ENCODE measurements at places on chromosomes 11 and 22.

DNA sequence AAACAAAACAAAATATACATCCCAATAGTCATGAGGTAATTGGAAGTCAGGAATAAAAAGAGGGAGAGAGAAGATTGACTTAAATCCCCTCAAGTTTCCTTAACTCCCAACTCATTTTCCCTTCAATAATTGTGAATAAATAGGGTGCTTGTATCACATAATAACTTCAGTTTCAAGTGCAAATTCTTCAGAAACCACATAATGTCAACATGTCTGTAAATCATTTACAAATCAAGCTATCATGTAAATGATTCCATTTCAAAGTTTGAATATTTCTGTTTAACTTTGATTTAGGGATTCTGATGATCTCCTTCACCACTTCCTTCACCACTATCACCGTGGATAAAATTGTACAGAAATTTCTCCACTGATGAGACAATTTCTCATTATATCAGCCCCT lies 23.2 kb downstream of the CASP5 start:
- no peak for DNase-seq

DNA sequence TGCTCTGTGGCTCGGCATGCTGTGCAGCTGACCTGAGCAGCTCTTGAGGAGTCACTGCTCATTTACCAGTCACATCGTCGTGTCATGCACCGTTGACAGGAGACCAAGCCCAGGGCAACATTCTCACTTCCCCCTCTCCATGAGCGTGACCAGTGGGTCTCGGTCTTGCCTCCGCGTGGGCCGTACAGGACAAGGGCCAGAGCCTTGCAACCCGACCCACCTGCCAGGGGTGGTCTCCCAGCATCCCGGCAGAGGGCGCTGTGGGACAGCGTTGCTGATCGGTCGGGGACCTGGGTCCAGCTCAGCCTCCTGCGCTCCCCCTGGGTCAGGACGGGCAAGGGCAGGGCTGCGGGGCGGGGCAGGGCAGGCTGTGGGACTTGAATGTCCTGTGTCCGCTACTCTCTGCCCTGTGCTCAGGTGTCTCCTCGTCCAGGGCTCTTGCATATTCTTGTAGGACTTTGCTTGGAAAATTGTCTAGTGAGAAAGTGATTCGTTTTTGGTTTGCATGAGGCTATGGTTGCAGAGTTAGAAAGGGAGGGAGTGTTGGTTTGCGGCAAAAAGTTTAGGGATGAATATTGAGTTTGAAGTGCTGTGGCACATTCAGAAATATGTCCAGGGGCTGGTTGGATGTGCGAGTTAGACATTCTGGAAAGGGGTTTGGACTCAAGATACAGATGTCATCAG lies 16.2 kb downstream of the EIF4G2 start:
- peak; percentile 37 for DNase-seq

- DNase-seq = no peak
These were observed 20.5 kb upstream of the TTLL12 start for GRCh38 chr22:43207386-43207785.

DNA sequence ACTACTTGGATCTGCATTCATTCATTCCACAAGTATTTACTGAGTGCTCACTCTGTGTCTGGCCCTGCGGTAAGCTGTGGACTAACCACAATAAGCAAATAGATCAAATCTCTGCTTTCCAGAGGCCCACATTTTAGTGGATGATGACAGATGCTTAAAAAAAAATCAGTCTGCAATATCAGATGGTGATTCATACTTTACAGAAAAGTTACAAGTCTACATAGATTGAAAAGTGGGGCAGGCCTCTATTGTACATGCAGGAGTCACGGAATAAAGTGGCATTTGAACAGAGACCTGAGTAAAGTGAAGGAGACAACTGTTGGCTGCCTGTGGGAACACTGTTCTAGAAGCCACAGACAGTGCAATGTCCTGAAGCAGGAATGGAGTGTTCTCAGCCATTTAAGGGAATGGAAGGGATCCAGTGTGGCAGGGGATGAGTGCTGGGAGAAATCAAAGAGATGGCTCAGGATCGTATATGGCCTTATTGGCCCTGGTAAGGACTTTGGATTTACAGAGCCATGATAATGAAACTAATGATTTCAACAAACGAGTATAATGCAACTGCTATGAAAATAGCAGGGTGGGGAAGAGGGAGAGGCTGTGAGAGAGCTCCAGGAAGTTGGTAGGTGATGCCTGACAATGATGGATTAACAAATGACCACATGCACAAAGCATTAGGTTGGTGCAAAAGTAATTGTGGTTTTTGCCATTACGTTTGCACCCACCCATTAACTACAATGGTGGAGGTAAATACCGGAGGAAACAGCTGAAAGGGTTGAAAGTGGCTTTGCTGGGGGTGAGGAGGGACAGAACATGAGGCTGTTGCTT lies 31.1 kb downstream of the TMEM45B start:
- peak; percentile 79 for DNase-seq

GRCh38 chr22:45310977-45311531 lies 1.3 kb downstream of the FAM118A start:
- DNase-seq = no peak

DNA sequence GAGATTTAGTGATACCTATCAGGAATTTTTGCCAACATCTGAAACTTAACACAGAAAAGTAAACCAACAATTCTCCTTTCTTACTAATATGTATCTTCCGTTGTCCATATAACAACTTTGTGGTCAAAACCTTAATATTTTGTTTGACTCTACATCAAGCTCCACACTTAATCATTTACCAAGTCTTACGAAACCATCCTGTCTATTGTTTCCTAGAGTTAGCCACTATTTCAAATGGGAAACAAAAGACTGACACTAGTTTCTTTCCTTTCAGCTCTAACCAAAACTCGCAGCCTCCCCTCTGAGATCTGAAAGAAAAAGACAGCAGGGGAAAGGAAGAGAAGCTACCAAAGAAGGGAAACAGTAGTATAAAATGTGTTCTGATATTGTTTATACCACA lies 26.5 kb upstream of the PRDM10 start:
- no peak for DNase-seq

- no peak for DNase-seq
These were observed 1.7 kb upstream of the OR52E5 start for GRCh38 chr11:5891216-5891800.

DNA sequence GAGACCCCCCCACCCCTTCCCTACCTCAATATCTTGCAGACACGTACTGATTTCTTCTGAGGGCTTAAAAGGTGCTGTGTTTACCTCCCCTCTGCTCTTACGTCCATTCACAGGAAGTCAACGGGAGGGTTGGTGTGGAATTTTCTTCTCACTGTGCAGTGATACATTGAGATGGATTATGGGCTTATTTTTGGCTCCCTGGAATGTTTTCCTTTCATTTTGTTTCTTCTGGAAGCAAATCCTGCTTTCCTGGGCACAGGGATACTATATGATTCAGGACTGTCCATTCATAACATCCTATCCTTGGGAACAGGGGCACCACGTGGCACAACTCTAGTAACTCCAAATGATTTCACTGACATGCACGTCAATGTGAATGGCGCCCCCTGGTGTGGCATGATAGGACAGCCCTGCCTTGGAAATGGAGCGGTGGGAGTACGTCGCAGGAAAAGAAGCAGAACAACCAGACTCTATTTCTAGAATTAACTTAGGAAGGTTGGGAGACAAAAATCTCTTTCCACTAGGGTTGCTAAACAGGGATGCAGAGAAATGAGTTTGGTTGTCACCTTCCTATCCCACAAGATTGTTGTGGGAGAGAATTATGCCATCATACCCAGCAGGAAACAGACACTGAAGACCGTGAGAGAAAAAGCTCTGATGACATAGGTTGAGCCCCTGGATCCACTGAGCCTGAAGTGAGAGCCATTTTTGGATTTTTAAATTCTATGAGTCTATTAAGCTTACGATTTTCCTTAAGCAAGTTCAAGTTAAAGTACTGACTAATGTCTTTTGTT lies 146.5 kb upstream of the RAG2 start:
- DNase-seq = peak; percentile 39

DNA sequence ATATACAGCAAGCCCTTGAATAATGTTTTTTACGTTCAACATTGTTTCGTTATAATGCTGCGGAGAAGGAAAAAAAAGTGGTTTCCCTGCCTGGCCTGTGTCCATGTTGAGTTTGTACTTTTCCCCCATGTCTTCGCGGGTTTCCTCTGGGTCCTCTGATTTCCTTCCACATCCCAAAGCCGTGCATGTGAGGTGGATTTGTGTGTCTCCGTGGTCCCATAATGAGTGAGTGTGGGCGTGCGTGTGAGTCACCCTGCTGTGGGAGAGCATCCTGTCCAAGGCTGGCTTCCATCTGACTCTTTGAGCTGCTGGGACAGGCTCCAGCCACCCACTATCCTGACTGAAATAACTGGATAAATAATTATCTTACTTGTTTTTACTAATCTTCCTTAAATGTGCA lies 29.6 kb upstream of the SNX19 start:
- DNase-seq = peak; percentile 74

- no peak for DNase-seq
These were observed 89.4 kb upstream of the DRD2 start for GRCh38 chr11:113564527-113565130.

DNA sequence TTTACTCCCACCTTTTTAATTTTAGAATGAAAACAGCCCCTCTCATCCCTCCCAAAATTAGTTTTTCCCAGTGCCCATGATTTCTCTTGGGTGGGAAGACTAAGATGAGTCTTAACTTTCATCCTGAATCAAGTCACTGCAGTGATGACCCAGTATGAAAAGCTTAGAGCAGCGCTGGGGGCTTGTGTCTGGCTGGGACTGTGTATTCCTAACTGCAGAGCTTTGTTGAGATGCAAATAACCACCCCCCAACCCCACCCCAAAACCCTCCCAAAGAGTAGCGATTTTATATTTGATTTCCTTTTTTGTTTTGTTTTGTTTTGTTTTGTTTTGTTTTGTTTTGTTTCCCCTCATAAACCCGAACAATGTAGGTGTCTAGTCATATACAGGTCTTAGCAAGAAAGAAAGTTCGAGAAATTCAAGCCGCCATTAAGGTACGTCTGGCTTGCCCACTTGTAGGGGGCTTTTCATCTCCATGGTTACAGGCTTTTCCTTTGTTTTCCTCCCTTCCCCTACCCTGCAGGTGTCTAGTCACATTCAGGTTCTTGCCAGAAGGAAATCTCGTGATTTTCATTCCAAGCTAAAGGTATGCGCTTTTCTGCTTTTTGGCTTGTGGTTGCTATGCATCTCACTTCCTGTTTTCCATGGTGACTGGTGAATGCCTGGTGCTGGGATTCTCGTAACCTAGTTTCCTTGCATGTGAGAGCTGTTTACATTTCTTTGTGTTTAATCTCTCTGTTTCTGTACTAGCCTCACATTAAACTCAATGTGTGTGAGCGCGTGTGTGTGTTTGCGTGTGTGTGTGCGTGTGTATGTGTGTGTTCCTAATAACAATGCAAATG lies 144.6 kb upstream of the RASSF10 start:
- DNase-seq = peak; percentile 61

- DNase-seq = no peak
These were observed 37.3 kb downstream of the OR10A6 start for GRCh38 chr11:7893796-7894195.

- DNase-seq = no peak
These were observed 222.0 kb downstream of the DBX1 start for GRCh38 chr11:19938169-19938856.

DNA sequence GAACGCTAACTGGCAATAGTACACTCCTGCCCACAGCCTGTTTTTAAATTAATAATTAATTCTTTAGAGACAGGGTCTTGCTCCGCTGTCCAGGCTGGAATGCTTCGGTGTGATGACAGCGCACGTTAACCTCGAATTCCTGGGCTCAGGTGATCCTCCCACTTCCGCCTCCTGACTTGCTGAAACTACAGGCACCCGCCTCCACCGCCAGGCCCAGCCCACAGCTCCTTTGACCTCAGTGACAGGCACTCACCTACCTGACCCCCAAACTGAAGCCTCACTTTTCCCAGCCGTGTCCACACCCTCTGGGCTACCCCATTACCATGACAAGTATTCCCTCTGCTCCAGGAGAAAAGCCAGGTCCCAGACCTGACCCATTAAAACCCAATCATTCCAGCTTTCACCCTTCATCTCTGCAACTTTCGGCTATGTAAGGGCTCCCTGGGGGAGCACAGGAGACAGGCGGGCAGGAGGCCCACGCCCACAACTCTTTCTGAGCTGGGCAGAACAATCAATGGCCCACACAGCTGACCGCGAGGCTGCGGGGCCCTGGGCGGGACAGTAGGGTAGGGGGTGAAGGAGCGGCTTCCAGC lies 730 bp downstream of the LMNTD2 start:
- DNase-seq = no peak

GRCh38 chr22:35103761-35104160 lies 37.8 kb downstream of the ISX start:
- DNase-seq = no peak

GRCh38 chr22:27460591-27461347 lies 340.8 kb downstream of the MN1 start:
- no peak for DNase-seq

DNA sequence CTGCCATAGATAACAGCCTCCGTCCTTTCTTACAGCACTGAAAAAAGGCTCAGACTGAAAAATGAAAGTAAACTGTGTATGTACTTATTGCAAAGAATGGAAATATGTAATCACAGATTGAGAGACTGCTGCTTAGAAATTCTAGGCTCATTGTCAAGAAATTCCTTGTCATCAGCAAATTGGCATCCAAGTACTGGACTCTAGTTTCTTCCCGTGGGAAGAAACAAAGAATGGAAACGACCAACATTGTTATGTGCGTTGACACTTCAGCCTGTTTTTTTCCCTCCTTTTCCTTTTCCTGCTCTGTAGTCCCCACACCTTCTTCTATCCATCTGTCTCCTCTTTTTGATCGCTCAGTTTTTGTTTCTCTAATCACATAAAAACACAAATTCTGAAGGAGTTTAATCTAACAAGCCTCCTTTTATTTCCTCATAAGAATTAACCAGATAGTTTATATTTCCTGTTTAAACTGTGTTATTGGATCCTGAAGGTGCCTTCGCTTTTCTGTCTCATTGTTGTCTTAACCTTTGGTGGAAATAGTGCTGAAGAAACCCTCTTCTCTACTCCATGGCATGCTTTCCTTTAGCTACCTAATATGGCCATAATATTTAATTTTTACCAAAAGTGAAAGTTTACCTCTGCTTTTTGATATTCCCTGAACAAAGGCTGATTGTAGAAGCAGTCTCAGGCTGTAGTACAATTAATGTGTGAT lies 20.0 kb upstream of the CASP12 start:
- no peak for DNase-seq

DNA sequence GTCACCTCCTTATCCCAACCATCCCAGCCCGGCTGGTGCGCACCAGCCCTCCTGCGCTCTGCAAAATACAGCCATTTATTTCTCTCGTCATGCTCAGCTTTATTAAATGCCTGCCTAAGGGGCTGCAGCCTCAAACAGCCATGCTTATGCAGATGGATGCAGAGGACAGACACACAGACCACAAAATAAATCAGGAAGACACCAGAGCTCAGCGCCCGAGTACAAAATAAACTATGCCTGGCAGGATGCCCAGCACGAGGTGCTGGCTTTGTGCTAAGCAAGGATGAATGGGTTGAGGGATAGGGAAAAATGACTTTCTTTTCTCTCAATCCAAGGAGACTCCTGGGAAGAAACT lies 70.5 kb downstream of the RPUSD4 start:
- DNase-seq = peak; percentile 67

- no peak for DNase-seq
These were observed 30.2 kb upstream of the ACCSL start for GRCh38 chr11:44017443-44018126.

All from HFF-Myc (cell line).